ENCODE measurements at places on chromosomes 1 and 21.

DNA sequence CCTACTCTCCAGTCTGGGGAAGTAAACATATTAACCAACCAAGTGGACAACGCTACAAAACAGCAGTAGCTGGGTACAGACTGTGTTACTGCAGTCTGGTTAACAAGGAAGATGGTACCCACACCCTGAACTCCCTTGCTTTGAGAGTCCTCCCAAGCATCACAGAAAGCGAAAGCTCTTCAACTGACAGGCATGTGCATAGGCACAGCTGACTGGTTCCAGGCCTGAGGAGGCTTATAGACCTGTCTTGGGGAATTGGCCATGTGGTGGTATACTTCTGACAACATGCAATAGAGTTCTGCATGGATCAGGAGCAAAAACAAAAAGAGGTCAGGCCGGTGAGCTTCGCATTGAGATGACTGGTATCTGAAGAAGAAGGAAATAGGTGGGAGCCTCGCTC lies 17.4 kb downstream of the LMX1A start:
- no peak for DNase-seq

GRCh38 chr1:167328816-167329483 lies 108.3 kb downstream of the POU2F1 start:
- DNase-seq, result no peak

GRCh38 chr1:175871647-175872046 lies 128.3 kb upstream of the TNR start:
- DNase-seq, result no peak

- DNase-seq, result no peak
These were observed 10.8 kb downstream of the CTTNBP2NL start for GRCh38 chr1:112406771-112407170.

DNA sequence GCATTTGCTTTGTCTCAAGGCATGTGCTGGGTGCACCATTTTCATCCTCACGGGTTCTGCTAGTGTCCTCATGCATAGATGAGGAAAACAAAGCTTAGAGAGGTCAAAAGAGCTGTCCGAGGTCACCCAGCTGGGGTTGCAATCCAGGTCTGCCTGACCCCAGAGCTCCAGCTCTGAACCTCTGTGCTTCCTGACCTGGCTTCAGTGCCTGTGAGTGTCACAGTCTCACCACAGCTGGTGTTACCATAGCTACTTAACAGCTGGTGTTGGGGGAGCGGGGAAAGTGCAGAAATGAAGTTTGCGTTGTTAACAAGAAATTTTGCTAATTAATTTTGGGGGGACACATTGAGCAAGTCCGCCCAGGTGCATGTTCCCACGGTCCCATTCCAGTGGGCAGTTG lies 328.5 kb downstream of the KIF26B start:
- no peak for DNase-seq

DNA sequence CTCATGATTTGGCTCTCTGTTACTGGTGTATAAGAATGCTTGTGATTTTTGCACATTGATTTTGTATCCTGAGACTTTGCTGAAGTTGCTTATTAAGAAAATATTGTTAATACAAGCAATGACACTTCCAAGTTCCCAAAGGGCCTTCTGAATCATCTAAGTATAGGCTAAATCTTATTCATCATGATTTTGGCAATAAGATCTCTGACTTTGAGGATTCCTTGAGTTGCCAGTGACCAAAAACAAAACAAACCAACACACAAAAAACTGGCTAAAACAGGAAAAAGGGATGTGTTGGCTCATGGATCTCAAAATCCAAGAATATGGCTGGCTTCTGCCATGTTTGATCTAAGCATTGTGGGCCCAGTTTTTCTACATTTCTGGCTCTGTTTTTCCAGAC lies 163.4 kb downstream of the HHIPL2 start:
- no peak for DNase-seq

DNA sequence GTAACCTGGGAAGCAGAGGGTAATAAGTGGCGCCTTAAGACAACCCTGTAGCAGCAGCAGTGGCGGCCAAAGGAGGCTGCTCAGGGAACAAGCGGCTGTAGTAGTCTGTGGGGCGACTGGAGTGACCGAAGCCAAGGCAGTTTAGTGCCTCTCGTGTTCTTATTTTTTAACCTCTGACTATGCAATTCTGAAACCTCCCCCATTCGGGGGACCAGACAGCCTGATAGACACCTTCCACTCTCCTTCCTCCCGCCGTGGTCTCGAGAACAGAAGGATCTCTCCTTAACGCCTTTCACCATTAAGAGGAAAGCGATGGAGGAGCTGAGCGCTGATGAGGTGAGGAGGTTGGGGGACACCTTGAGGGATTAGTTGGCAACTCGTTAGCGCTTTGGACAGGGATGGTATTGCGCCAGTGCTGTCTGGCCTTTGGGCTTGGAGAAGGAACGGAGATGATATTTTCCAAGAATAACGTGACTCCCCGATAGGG lies 644 bp downstream of the UBE4B start:
- DNase-seq, result peak; percentile 56

GRCh38 chr1:43545695-43546387 lies 15.2 kb downstream of the PTPRF start:
- DNase-seq, result peak; percentile 35

- peak; percentile 8 for DNase-seq
These were observed 42.1 kb downstream of the TRIM33 start for GRCh38 chr1:114468710-114469468.

GRCh38 chr1:205190845-205191577 lies 20.5 kb downstream of the DSTYK start:
- peak; percentile 50 for DNase-seq

GRCh38 chr21:26515257-26515656 lies 57.8 kb downstream of the CYYR1 start:
- DNase-seq, result no peak

- DNase-seq, result no peak
These were observed 2.4 kb downstream of the DRAXIN start for GRCh38 chr1:11693917-11694316.

DNA sequence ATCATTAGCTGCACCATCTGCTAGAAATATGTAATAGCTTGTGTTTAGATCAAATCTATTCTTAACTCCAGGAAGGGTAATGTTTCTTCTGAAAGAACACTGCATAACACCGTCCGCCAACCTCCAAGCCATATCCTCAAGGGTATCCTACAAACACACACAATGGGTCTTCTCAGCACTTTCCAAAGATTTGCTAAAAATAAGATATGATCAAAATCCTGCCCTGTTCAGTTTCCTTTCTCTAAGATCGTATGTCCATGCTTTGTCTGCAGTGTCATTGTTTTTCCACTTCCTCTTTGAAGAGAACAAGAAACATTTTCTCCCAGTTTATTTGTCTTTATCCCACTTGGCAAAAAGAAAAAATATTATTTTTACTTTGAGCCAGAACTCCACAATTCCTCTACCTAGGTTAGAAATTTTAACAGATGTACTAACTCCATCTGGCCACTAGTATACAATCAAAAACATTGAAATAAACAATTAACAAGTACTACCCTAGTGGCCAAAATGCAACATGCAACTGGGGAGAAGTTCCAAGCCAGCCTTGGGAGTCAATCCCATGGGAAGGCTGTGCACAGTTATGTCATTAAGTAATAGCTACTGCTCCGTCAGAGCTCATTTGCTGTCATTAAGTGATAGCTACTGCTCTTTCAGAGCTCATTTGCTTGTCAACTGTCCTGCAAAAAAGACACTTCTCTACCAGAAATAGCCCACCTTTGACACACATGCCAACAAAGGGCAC lies 37.8 kb downstream of the FRRS1 start:
- peak; percentile 48 for DNase-seq

DNA sequence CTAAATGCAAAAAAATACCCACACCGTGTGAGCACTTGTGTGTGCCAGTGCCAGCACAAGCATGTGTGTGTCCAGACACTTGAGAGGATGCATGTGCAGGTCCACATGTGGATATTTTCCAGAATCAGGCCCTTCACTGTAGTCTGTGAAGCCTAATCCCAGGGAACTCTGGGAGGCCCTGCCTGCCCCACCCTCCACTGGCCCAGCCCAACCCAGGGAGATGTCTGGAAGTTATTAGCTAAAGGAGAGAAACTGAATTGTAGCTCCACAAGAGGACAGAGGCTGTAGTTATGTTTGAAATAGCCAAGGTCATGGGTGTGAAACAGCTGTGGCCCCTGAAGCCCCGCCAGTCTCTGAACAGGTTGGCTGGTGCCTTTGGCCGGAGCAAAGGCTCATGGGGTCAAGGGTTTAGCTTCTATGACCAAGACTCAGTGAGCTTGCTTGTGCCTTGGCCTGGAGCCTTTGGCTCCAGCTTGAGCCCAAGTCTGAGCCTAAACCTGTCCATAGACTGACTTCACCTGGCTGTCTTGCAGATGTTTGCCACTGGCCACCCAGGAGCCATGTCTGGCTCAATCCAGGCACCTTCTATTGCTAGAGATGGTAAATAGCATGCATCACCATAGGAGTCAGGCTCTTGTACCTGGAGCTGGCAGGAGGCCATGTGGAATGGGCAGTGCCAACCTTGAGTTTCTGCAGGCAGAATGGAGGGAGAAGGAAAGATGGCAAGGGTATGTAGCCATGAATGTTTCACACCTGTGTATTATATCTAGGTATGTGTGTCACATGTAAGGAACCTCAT lies 69.9 kb downstream of the TMEM53 start:
- DNase-seq, result no peak

GRCh38 chr1:95232646-95233318 lies 1.2 kb upstream of the RWDD3 start:
- peak; percentile 10 for DNase-seq

DNA sequence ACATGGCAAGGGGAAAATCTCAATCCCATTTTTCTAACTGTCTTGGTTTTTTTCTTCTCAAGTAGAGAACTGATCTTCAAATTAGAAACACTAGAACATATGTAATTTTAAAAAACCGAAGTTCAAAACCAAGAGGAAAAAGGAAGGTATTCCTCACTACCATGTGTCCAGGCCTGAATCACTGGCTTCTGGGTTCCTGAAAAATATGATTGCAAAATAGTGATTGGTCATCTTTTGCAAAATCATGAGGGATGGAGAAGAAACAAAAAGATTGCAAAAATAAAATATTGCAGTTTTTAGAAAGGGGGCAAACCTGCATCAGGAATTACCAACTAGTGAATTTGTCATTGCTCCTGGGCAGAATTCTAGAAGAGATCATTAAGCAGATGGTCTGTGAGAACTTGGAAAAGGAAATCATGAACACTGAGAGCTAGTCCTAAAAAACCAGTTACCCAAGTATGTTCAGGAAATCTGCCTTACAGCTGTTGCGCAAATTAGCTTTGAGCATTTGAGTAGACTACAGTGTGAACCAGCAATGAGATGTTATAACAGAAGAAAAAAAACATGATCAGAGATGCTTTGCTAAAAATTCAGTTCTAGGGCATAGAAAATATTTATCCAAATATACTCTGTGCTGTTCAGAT lies 49.4 kb downstream of the SPATA46 start:
- no peak for DNase-seq

GRCh38 chr1:173015629-173016028 lies 35.1 kb downstream of the TNFSF18 start:
- DNase-seq, result no peak

- DNase-seq, result peak; percentile 60
These were observed 43.4 kb upstream of the PIGV start for GRCh38 chr1:26744075-26744959.

DNA sequence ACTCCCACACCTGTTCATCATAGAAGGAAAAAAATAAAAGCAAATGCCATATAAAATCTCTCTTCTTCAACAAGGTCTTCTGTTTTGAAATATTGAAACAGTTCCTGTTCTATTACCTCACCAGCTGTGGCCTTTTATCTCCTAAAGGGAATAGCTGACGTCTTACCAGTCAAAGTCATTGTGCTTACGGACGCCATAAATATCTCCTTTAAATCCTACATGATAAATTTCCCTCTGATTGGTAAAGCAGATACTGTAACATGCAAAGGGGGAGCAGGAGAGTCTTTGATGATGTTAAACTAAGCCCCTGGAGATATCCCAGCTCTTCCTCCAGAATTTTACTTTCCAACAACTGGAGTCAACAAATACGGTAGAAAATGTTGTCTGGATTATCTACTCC lies 168.4 kb downstream of the ZC3H11B start:
- DNase-seq, result no peak

GRCh38 chr1:114696810-114697209 lies 1.5 kb upstream of the AMPD1 start:
- no peak for DNase-seq

- DNase-seq, result no peak
These were observed 97.6 kb downstream of the NOS1AP start for GRCh38 chr1:162166917-162167615.

- no peak for DNase-seq
These were observed 21.6 kb downstream of the LAMB3 start for GRCh38 chr1:209630383-209631225.

DNA sequence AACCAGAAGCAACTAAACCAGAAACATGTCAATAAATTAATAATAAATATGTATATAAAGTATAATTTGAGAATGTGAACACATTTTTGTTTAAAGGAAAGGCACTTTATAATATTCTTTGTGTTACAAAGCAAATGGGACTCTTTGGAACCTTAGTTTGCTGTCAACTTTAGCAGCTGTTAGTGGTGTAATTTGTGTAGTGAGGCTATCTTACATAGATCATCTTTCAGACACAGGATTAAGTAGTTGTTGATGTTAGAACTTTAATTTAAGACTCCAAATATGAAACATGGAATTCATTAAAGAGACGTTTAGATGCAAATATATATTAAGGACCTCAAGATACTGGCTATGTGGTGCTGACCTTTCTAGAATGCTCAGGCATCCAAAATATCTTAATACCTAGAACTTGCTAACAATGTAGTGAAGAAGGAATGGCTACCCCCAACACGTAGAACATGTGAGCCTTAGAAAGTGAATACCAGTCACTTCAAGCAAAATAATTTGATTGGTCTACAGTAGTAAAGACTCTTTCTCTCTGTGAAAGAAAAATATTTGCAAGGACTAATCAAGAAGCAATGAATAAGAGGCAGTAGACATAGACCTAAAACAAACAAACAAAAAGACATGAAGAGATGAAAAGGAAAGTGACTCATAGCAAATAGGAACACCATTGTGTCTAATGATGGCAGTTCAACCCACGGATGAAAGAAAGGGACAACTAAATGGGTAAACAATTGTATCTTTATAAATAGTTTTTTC lies 811.4 kb downstream of the USP25 start:
- DNase-seq, result no peak

GRCh38 chr21:44881198-44881872 lies 7.8 kb upstream of the PTTG1IP start:
- peak; percentile 83 for DNase-seq

GRCh38 chr1:209341673-209342420 lies 241.7 kb upstream of the CAMK1G start:
- no peak for DNase-seq

- no peak for DNase-seq
These were observed 131.2 kb downstream of the RHOU start for GRCh38 chr1:228866468-228866867.

- DNase-seq, result no peak
These were observed 282.2 kb downstream of the CACNA1E start for GRCh38 chr1:181765451-181766026.

GRCh38 chr1:237201155-237201554 lies 159.2 kb downstream of the RYR2 start:
- DNase-seq, result no peak
